ENCODE measurements at places on chromosomes 12 and 14.

- DNase-seq, result peak; percentile 39
These were observed 171.8 kb downstream of the FLRT2 start for GRCh38 chr14:85701763-85702162.

- DNase-seq, result no peak
These were observed 49.0 kb downstream of the ZC3H14 start for GRCh38 chr14:88611878-88612277.

- peak; percentile 8 for DNase-seq
These were observed 44.4 kb upstream of the KCNK13 start for GRCh38 chr14:90017371-90017770.

DNA sequence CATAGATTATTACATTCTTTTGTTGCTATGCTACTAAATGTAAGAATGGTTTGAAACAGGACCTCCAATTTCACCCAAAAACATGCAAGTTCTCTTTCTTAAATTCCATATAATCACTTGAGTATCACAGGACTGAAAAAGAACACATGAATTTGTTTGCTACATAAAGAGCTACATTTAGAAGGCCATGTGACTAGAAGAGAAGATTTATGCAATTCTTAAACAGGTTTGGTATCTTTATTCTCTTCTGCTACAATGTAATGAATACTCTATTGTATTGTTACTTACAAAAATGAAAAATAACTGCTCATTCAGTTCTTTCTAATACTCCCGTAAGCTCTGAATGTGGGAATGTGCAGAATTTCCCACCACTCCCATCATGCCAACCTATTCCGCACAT lies 9.3 kb downstream of the EPS8 start:
- no peak for DNase-seq

DNA sequence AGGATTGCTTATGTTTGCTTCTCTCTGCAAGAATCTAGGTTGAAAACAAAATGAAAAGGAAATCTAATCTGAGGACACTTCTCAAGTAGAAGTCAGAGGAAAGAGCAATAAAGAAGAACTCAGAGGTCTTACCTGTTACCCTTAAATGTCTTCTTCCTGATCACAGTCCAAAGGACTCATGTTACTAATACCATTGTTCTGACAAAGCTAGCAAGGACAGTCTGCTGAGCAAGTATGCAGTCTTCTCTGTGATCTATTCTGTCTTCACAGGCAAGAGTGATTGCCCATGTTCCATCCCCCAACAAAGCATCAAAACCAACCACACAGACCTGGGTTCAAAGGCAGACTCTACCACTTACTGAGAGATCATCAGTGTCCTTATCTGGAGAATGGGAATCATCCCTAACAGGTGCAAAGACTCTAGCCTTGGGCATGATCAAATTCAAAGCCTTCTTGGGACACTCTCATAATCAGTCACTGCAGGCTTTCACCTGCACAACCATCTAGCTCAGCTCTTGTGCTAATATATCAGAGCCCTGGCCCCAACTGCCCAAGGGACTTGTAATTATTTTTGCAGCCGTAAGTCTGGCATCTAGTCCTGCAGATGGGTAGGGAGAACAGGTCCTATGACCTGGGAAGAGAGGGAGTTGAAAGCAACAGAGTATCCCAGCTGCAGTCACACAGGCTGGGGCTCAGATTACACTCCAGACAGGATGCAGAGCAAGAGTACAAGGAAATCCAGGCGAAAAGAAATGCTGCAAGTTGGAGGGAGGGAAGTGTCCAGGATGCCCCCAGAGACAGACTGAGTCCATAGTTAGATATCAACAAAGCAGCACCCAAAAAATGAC lies 97.9 kb upstream of the NUDT4 start:
- no peak for DNase-seq

DNA sequence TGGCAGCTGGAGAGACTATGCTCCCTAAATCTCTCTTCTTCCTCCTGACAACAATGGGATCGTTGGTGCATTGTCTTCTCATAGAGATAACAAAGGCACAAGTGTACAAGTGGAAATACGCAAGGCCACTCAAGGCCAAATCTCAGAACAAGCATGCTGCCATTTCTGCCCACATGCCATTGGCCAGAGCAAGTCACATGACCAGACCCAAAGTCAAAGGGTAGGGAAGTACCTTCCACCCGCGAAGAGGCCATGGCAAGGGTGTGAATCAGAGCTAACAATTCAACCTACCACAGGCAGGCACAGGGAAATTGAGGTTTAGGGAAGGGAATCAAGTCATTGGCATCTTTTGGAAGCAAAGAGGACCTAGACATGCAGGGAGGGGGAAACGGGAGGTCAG lies 38.5 kb upstream of the IGF1 start:
- no peak for DNase-seq

- DNase-seq, result peak; percentile 41
These were observed 195.8 kb downstream of the SLC25A21 start for GRCh38 chr14:36976571-36977023.

DNA sequence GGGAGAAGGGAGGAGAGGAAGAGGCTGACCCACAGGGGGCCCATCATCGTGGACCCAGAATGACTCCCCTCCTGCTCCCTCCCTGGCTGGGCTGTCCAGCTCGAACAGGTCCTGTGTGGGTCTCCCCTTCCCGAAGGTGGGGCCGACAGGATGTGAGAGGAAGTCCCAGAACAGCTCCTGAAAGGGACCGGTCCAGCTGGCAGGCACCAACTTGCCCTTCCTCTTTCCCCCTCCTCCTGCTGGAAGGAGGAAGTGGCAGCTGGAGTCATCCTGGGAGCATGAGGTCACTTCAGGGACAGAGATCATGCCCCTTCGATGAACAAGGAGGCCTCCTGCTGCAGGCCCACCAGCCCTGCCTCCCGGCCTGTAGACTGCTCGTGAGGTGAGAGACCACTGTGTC lies 35.0 kb upstream of the BEGAIN start:
- DNase-seq, result no peak

DNA sequence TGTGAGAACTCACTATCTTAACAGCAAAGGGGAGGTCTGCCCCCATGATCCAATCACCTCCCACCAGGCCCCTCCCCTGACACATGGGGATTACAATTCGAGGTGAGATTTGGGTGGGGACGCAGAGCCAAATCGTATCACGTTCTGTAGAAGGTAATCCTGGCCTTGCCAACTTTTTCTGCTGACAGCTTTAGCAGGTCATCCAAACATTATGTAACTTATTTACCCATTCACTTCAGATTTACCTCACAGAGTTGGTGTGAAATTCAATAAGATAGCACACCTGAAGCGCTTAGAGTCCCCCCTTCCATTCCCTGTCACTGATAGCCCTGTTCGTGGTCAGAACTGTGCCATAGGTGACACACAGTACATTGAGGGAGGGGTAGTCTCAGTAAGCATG lies 219.1 kb downstream of the FBXL14 start:
- DNase-seq, result no peak

DNA sequence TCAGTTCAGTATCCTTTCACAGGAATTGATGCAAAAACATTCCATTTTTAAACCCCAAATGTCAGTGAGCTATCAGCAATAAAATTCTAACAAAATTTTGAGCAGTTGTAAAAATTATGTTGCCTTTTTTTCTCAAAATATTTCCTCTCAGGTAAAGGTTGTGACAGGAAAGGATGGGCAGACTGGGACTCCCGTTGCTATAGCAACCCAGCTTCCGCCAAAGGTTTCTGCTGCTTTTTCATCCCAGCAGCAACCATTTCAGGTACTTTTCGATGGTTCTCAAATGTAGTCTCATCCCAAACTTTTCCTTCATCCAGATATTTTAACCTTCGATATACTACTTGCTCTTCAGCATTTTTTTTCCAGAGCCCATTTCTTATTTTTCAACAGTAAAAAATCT lies 13.6 kb downstream of the EP400 start:
- DNase-seq, result no peak

DNA sequence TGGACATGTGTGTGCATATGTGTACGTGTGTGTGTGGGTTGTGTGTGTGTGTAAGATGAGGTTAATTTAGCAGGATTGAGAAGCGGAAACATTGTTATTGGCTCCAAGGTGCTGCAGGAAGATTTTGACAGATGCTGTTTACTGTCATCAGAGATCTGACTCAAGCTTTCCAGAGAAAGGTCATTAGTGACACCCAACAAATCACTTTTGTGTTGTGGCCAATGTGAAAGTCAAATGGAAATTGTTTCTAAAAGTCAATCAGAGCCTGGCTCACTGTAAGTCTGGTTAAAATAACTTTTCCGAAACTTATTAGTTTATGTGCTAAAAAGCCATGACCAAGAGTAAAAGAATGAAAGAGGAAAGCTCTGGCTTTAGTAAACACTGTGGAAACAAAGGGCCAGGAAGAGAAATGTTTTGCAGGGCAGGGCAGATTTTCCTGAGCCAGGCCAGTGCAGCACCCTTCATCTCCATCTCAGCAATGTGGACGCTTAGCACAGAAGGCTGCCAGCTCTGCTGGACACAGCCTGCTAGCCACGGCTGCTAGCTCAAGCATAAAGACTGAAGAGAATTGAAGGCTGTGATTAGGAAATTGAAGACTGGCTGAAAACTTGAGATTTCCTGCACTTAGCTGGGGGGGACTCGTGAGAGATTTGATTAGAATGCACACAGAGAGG lies 235.8 kb downstream of the NEDD1 start:
- DNase-seq, result no peak

DNA sequence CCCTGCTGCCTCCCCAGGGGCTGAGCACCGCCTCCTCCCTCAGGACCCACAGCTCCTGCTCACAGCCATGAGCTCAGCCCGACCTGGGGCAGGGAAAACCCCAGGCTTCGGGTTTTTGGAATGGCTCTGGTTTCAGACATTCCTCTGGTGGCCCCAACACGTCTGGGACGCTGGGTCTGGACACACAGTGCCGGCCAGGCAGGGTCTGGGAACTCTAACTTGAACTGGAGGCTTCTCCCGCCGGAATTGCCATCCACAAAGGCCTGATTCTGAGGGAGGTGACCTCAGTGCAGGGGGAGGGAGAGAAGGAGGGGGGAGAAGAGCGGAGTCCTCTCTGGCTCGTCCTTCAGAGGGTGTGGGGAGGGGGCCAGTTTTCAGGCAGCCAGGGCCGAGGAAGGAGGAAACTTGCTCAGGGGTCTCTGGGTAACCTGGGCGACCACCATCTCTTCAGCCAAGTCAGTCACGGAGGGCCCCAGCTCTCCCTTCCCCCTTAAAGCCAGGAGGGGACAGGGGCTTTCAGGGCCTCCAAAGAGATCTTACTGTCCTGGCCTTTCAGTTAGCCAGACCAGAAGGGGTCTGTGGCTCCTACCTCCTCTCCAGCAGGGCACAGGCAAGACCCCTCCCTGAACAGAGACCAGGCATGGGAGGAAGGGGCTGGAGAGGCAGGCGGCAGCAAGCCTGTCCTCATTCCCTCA lies 19.4 kb downstream of the NCKAP5L start:
- no peak for DNase-seq

DNA sequence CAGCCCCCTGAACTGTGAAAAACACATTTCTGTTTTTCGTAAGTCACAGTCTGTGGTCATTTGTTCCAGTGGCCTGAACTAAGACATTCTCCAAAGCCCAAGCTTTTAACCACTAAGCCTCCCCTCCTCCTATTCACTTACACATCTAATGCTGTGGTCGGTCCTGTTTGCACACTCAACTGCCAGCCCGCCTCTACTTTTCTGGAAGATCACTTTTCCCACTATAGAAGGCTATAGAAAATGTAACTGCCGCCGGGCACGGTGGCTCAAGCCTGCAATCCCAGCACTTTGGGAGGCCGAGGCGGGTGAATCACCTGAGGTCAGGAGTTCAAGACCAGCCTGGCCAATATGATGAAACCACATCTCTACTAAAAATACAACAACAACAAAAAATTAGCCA lies 524.7 kb upstream of the TMEM132C start:
- DNase-seq, result no peak

GRCh38 chr12:132475304-132476037 lies 14.5 kb upstream of the FBRSL1 start:
- DNase-seq, result no peak

DNA sequence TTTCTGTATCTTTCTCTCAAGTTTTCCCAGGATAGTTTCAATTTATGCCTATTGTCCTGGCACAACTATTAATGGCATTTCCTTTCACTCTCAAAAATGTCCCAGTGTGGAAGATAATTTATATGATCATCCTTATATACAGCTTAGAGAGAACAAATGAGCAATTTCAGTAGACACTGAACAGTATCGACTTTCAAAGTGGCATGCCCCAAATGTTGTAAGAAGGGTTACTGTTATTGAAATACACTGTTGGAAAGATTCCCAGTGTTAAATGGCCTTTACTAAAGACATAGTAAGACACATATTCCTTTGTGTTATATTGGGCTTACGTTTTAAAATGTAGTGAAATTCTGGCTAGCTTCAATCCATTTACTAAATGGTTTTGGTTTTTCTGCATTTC lies 202.3 kb upstream of the CDKN3 start:
- peak; percentile 34 for DNase-seq

GRCh38 chr12:116164250-116165035 lies 113.0 kb downstream of the MED13L start:
- peak; percentile 11 for DNase-seq

DNA sequence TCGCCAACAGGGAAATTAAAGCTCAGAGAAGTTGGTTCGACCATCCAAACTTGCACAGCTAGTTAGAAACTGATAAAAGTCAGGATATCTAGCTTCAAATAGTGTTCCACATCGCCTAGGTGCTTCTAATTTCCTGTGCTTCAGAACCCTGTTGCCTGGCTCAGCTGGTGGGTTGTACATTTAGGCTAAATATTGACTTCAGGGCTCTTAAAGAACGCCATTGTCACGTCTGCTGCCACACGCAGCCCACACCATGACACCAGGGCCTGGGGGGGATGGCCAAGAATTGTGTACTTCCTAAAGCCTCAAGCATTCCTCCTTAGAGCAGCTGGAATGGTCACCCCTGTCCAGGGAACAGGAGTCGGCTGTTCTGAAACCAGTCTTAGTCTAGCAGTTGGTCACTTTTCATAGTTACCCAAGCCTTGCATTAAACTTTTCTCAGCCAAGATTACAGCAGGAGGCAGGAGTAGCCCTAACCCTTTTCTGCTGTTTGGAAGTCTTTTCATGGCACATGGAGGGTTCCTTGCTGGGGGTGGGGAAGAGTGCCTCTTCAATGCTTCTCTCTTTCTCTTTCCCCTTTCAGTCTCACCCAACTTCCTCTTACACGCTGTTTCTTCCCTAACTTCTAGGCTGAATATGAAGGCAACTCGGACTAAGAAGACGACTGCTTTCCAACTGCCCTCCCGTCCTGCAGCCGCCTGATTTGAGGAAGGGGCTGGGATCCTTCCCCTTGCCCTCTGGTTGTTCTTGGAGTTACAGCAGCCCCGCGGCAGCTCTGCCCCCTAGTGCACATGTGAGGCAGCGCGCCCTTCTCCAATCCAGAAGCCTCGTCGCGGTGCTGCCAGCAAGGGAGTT lies 17.1 kb downstream of the FOS start:
- peak; percentile 66 for DNase-seq

Data from fibroblast of upper back skin (primary cell).